ENCODE measurements at places on chromosomes 2 and 18.

GRCh38 chr2:73107211-73107926 is 5.4 kb downstream of the RAB11FIP5 start:
- no peak for DNase-seq

DNA sequence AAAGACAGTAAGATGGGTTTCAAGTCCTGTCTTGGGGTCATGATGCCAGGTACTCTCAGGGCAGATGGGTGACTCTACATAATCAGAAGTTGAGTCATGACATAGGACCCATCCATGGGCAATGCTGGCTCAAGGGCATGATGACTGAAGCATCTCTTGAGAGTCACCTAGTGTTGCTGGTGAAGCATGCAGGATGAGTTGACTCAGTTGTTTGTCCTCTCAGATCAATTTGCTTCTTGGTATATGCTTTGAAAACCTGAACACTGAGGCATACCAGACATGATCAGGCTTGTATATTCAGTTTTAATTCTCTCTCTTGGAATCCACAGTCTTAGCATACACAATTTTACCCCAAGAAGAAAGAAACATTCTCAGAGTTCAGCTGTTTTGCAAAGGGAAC is 658.9 kb upstream of the NXPH2 start:
- DNase-seq: no peak

DNA sequence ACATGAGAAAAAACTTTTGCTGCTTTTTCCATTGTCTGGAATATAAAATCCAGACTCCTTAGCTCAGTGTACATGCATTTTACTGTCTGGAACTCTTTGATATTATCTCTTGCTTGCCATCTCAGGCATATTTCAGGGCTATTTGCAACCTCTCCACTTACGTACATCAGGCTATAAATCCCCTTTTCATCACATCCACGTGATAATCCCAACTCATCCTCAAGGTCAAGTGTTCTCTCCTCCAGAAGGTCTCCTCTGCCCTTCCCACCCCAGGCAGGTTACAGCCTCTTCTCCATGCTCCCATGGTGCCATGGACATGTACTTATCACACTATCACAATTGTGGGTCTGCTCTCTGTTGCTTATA is 202.5 kb upstream of the RBMS1 start:
- no peak for DNase-seq

- DNase-seq: no peak
These were observed 498.7 kb downstream of the BCL11A start for GRCh38 chr2:60054571-60055340.

GRCh38 chr2:233082931-233083755 is 23.0 kb downstream of the INPP5D start:
- DNase-seq: no peak

- DNase-seq: no peak
These were observed 631.8 kb upstream of the RAB6C start for GRCh38 chr2:129347486-129348217.

Measured in NCI-H1048 (cell line).